Chondrocyte (in vitro differentiated cells): ENCODE measurements at places on chromosomes 12 and 14. TPM values are rescaled to one million over a fixed set of nuclear protein-coding genes. Genes with fewer than 3 reads are reported as not detected.
A peak's percentile ranks its signal among the peaks of the same experiment; 100 is the strongest.

DNA sequence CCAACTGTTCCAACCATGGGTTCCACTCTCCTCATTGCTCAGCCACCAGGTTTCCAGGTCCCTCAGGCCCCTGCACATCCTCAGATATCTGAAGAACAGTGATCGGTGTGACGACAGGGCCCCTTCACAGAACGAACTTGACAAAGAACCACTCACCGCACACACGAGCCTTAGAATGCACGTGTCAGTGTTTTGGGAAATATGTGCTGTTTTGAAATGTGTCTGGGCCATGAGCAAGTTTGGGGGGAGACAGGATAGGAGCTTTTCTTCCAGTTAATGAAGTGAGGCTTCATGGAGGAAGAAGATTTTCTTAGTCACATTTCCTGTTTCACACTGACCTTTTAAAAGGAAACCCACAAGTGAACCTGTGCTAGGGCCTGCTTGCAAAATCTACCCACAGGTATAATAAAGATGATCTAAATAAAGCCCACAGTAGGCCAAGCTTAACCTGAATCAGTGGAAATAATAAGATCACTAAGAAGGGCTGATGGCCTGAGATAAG is 58.6 kb downstream of the ZFP36L1 start:
- no peaks in the 10 kb centered on the region for H3K27me3 ChIP-seq
- no peak overlapping the region for H3K27ac ChIP-seq
- DNase-seq = no peak
- H3K4me1 ChIP-seq = peaks cover 17% of the 10 kb centered on the region
- no peaks in the 10 kb centered on the region for H3K36me3 ChIP-seq

- H3K27me3 ChIP-seq = no peaks in the 10 kb centered on the region
- no peaks in the 10 kb centered on the region for H3K36me3 ChIP-seq
- H3K27ac ChIP-seq = no peak overlapping the region
- DNase-seq = no peak
- H3K4me1 ChIP-seq = peaks cover 51% of the 10 kb centered on the region
These were observed 202.8 kb upstream of the PELI2 start for GRCh38 chr14:55915456-55915855.

DNA sequence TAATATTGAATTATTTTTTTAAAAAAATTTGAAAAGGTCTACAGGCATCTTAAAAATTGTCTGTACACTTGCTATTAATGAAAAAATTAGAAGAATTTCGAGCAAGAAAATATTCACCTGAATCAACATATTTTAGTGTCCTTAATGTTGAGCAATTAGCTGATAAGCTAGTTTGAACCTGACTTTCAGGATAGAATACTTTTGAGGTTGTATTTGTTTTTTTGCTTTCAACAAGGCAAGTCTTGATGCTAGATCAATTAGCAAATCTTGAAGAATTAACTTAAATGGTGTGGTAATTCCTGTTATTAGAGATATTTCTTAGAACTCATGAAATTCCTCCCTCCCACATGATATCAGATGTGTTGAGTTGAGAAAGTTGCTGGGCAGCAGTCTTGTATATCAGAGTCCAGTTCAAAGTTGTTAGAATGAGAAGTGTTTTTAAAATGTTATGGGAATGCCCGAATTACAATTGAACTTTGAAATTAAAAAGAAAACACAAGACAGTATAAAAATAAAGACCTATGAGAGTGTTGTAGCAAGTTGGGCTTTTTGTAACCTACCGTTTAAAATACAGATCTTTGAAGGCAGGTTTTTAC is 119.2 kb downstream of the TRMT5 start:
- no peak overlapping the region for H3K4me3 ChIP-seq
- DNase-seq = no peak
- H3K4me1 ChIP-seq = peaks cover 32% of the 10 kb centered on the region
- H3K27me3 ChIP-seq = no peaks in the 10 kb centered on the region
- H3K27ac ChIP-seq = peak overlapping the region; percentile 47

GRCh38 chr12:118748478-118749380 is 232.6 kb upstream of the SRRM4 start:
- no peak for DNase-seq
- no peaks in the 10 kb centered on the region for H3K4me1 ChIP-seq
- no peak overlapping the region for H3K27ac ChIP-seq
- H3K27me3 ChIP-seq = no peaks in the 10 kb centered on the region
- no peaks in the 10 kb centered on the region for H3K36me3 ChIP-seq

GRCh38 chr14:104423701-104424405 is 155.7 kb upstream of the C14orf180 start:
- no peaks in the 10 kb centered on the region for H3K36me3 ChIP-seq
- peaks cover 24% of the 10 kb centered on the region for H3K27me3 ChIP-seq
- H3K27ac ChIP-seq = no peak overlapping the region
- no peaks in the 10 kb centered on the region for H3K4me1 ChIP-seq

- no peak overlapping the region for H3K4me3 ChIP-seq
- no peak for DNase-seq
- no peaks in the 10 kb centered on the region for H3K36me3 ChIP-seq
- no peaks in the 10 kb centered on the region for H3K27me3 ChIP-seq
- H3K4me1 ChIP-seq = no peaks in the 10 kb centered on the region
These were observed 268.1 kb upstream of the RMST start for GRCh38 chr12:97194546-97194945.

DNA sequence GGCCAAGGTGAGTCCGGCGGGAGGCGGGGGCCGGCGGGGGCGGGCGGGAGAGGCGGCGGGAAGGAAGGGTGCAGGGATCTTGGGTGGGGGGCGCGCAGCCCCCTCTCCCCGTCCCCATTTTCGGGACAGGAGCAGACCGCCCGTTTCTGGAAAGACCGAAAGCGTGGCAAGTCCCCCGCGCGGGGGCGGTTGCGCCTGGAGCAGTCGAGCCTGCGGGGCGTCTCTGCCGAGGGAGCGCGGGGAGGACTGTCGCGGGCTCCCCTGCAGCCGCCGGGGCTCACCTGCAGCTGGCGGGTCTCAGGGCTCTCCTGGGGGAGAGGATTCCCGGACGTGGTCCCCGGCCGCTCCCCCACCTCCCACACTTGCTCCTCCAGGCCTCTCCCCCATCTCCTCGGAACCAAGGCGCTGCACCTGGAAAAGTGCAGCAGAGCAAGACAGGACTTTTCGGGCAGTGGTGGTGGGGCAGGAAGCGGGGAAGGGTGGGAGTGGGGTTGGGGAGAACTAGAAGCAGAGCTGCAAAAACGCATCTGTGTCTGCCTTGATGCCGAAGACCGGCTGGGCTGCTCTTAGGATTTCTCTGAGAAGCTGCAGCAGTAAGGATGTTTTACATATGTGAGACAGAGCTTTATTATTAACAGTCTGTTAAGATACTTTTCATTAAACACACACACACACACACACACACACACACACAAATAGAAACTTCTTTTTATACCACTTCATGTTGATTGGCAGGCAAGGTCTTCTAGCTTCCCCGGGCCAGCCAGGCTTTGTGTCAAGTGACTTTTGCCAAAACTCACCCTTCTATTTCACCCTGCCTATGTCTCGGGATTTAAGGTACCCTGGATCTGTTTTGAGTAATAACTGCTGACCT is 677 bp downstream of the C12orf75 start:
- H3K4me1 ChIP-seq = peaks cover 66% of the 10 kb centered on the region
- no peaks in the 10 kb centered on the region for H3K27me3 ChIP-seq
- no peaks in the 10 kb centered on the region for H3K36me3 ChIP-seq
- peak overlapping the region; percentile 80 for H3K4me3 ChIP-seq
- H3K27ac ChIP-seq = peak overlapping the region; percentile 87
- no peak for DNase-seq

DNA sequence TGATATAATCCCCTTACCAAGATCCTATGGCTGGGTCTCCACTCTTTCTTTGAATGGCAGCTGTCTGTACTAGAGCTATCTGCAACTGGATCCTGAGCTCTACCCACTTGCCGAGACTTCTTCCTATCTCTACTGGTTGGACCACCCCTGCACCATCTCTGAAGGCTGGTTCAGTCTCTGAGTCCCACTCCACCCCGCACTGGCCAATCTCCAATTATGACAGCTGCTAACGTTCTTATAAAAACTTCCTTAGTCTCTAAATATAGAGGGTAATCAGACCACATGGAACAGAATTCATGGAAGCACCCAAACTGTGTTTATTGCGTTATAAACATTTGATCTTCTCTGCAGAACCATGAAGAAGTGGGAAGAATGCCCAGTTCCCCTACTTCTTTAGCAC is 186.6 kb upstream of the EEA1 start:
- peaks cover 44% of the 10 kb centered on the region for H3K4me1 ChIP-seq
- DNase-seq = no peak
- peak overlapping the region; percentile 61 for H3K27ac ChIP-seq
- no peaks in the 10 kb centered on the region for H3K27me3 ChIP-seq

Gene TGM1
- total RNA-seq = 3.2 to 5.0 TPM (median 3.3 TPM) in 3 replicates

Gene FBXO33
- 7.8 to 11.1 TPM (median 9.2 TPM) in 3 replicates for total RNA-seq

Gene CLEC9A
- total RNA-seq = not detected in 3 replicates

Gene ESRRB
- 0.13 to 0.24 TPM (median 0.15 TPM) in 3 replicates for total RNA-seq

Gene KNTC1
- total RNA-seq = 9.2 to 22.6 TPM (median 11.8 TPM) in 3 replicates

Gene CLEC1B
- not detected in 3 replicates for total RNA-seq

Gene SERPINA9
- total RNA-seq = not detected in 3 replicates
